ENCODE measurements at places on chromosomes 12 and 14.

DNA sequence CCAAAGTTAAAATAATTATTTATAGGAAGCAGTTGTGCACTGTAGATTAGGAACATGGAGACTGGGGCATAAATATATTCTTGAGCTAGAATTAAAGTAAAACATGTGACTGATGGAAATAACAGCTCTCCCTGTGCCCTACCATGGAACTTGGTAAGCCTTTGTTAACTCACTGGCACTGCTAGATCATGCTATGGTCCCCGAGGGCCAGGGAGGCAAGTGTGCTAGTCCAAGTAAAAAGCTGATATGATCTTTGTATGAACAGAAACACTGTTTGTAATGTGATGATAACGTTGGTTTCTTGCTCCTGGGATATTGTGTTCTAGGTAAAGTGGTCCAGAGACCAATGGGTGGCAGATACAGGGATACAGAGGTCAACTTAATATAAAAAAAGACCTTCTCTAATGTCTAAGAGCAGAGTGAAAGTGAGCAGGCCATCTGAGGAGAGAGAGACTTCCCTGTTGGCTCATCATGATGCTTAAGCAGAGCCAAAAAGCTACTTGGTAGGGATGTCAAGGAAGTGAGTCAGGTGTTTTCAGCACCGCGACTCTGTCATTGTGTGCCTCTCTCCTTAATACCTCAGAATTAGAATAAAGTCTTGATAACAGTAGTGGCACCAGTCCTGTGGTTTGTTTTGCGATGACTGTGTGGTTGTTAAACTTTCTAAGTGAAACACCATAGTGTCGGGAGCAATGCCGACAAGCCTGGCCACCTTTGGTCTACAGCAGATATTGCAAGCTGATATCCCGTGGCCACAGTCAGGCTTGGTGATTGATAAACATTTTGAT lies 27.6 kb downstream of the BICD1 start:
- DNase-seq = peak; percentile 11

DNA sequence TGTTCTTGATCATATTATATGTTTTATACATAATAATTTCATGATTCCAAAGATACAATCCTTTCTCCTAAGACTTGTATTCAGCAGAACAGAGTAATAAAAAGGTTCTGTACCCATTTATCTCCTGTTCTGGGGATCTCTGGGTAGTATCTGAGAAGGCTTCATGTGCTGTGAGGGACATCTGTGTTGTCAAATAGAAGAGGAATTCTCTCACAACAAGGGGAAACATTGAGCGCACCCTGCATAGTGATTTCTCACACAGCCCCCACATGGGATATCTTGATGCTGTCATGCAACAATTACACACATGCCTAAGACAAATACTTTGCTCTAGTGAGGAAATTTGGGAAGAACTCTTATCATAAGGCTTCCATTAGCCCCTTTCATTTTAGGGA lies 101.8 kb upstream of the ATF1 start:
- no peak for DNase-seq

- DNase-seq = no peak
Measured at GRCh38 chr12:78331753-78332152, 501.1 kb downstream of the NAV3 start.

- no peak for DNase-seq
Measured at GRCh38 chr12:12835378-12836146, 22.4 kb downstream of the DDX47 start.

GRCh38 chr12:16467272-16467671 lies 119.8 kb downstream of the MGST1 start:
- DNase-seq = no peak

DNA sequence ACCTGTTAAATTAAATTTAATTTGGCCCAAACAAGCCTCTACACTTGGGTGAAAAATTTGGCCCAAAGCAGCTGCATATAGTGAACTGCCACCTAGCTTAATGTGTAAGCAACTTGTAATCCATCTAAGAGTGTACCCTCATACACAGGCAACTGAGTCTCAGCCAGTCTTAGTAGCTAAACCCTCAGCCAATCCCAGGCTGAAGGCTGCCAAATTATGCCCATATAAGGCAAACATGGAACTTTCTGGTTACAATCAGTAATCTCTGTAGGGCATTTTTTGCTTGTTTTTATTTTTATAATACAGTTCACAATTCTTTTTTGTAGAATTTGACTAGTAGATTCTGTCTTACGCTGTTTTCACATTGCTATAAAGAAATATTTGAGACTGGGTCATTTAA lies 958.7 kb downstream of the FSCB start:
- no peak for DNase-seq

DNA sequence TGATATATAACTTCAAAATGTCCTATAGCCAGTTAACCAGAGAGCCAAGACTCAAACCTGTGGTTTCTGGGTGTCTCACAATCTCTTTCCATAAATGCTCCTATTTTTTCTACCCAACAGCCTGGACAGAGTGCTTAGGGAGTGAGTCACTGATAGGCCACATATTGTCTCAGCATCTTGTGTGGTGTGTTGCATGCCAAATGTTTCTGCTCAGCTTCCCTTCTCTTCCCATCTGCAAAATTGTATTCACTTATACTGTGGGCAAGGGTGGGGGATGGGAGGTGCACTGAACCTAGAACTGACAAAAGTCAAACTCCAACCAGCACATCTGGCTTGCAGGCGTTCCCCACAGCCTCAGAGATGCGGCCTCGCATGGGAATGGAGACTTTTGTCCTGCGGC lies 123.3 kb downstream of the KCNA5 start:
- DNase-seq = no peak

GRCh38 chr12:110304061-110304551 lies 23.1 kb downstream of the ATP2A2 start:
- no peak for DNase-seq

- no peak for DNase-seq
Measured at GRCh38 chr12:112905451-112906089, 1.2 kb upstream of the OAS1 start.

DNA sequence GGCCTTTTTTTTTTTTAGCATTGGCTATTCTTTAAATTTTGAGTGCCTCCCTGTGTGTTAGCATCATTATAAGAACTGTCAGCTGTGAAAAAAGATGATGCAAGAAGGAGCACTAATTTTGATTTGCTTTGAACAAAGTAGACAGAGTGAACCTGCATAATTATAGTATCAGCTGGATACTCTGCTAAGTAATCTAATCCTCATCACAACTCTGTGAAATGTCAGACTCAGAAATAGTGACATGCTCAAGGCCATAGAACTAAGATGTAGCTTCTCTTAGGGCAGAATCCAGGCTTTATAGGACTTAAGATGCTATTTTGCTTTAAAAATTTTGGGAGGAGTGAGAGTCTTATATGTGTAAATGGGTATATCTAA lies 31.9 kb downstream of the FBXO34 start:
- no peak for DNase-seq

DNA sequence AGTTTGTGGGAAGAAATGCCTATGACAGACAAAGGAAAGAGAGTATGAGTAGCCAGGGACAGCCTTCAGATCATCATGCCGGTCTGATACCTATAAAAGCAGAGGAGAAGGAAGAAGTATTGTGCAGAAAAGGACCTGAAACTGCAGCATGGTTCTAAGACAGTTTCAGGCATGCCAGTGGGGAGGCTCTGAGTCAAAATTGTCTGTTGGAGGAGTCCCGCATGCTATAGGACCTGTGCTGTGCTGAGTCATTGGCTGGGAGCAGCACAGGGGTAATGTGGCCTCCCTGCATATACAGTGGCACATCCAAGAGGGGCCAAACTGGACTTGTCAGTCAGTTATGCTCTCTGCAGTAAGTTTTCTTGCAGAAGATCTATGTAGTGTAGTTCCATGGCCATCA lies 40.7 kb downstream of the NEUROD4 start:
- DNase-seq = no peak

DNA sequence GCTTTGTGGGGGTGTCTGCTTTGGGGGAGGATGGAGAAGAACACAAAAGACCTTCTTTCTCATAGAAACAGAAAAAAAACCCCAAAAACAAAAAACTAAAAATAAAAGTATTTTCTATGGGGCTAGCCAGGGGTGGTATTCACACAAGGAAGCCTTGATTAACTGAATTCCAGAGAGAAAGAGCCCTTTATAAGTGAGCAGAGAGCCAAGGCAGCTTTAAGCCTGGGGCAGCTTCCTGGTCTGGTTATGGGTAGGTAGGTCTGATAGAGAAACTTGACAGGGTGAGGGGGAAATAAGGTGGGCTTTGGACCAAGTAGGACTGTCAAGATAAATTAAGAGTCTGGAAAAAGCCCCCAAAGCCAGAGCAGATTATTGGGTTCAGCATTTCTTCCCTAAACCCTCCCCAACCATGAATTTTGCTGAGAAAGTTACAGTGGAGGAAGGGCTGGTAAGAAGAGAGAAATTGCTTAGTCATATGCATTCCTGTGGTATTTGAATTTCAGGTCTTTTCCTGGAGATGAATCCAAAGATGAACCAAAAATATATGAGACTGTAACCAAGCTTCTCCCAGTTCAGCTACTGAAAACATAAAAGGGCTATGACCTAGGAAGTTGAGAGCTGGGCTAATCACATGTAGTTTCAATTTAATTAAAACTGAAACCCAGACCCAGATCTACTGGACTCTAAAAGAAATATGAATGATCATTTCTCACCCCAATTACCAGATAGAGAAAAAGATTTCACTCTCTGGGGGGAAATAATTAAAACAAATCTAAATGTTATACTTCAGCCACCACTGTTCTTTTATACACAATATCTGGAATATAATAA lies 144.8 kb downstream of the TBC1D30 start:
- DNase-seq = no peak

GRCh38 chr12:48934312-48934706 lies 9.0 kb upstream of the FKBP11 start:
- no peak for DNase-seq

DNA sequence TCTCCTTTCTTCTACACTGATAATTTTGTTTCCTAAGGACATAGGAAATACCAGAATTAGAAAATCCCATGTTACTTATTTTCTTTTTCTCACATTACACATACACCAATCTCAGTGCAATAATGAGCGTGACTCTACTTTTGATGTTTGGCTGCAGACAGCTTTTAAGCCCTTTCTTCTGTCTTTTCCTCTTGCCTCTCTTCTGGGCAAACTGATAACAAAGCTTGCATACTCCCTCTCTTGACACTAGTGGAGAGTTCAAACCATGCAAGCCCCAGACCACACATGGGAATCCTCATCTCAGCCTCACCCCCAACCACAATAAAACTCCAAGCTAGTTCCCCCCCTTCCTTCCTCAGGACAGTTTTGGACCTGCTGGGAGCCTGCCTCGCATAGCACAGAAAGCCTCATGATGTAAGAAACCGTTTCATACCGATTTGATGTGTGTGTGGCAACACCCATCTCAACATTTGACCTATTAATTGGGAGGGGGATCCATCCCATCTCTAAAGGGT lies 161.9 kb downstream of the EMP1 start:
- DNase-seq = no peak

GRCh38 chr14:70171726-70172125 lies 17.0 kb downstream of the SLC8A3 start:
- no peak for DNase-seq

DNA sequence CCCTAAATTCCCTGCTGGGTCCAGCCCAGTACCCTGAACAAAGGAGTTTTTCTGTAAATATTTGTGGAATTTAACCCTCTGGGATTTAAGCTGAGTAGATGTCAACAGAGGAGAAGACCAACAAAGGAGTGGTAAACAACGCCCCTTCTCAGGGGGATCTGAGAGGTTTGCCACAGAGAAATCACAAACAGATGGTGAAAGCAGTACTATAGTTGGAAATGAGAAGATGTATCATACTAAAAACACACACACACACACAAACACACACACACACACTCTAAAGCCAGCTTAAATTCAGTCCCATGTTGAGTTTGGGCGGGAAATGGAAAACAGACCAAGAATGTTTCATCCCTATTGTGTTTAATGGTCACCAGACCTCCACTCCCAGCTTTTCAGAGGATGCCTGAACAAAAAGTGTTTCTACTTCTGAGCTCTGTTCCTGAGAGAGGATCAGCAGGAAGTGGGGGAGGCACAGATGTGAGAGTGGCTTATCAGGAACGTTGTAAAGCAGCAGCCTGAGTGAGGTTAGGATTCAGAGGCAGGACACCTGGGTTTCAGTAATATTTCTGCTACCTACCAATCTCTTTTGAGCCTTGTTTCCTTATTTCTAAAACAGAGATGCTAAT lies 3.2 kb downstream of the BIN2 start:
- no peak for DNase-seq

DNA sequence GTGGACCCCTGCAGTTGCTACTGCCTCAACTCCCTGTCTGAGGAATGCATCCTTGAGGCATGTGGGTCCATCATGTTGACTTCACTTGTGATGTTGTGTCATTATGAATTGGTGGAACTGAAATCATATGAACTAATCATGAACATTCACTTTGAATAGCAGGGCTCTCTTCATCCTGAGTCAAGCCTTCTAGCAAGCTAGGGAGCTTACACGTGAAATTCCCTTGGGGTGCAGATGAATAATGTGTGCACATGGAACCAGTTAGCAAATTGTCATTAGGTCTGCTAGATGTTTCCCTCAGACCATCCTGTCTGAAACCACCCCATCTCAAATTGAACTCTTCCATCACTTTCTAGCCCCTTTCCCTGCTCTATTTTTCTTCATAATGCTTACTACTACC lies 3.6 kb downstream of the COQ6 start:
- DNase-seq = no peak

GRCh38 chr14:55794655-55795595 lies 214.9 kb downstream of the KTN1 start:
- no peak for DNase-seq

GRCh38 chr14:103281496-103282231 lies 52.4 kb upstream of the EIF5 start:
- DNase-seq = no peak

DNA sequence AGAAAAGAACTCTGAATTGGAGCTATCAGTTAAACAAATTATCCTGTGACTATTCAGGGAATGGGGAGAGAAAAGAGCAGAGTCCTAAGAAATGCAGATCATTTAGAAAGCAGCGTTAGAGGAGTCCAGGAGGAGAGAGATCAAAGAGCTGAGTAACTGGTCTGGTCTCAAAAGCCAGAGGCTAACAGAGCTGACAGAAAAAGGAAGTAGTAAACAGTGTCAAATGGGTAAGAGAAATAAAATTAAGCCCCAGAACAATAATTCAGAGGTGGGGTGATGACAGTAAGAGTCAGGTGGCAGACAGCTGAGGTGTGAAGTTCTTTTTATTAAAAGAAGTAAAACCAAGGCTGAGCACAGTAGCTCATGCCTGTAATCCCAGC lies 19.3 kb downstream of the GXYLT1 start:
- no peak for DNase-seq

Data from CD4-positive, alpha-beta T cell treated with Interleukin-1 beta for 1 hour (primary cell).